ENCODE measurements at places on chromosomes 2 and 18.
A peak's percentile ranks its signal among the peaks of the same experiment; 100 is the strongest.

DNA sequence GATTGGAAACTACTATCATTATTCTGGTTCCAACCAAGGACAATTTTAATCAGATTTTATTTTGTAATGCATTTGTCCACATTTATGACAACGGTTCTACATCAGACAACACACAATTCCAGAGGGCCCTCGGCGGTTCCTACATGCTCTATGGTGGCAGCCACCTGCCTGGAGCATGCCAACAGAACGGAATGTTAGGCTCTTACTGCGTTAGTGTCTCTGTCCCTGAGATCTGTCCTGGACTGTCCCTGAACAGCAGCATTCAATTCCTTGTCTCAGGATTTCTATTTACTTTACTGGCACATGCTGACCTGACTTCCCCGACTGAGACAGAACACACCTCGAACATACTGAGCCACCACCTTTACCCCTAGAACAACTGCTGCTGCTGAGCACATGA is 117.7 kb downstream of the CCBE1 start:
- DNase-seq: no peak

- DNase-seq: no peak
Measured at GRCh38 chr2:117618607-117619006, 195.9 kb upstream of the DDX18 start.

DNA sequence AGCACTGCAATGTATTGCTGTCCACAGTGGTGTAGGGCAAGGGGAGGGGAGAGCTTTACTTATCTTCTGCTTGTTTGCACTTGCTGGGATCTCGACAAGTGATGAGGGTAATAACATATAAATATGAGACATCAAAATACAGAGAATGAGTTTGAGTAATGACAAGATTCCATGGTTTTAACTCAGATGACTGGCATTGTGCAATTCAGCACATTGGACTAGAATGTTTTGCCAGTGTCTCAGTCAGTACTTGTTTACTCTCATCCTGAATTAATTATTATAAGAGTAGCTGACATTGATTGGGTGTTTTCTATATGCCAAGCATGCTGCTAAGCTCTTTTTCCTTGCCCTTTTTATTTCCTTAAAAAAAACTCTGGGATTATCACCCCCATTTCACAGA is 306.7 kb upstream of the MMADHC start:
- DNase-seq: no peak

DNA sequence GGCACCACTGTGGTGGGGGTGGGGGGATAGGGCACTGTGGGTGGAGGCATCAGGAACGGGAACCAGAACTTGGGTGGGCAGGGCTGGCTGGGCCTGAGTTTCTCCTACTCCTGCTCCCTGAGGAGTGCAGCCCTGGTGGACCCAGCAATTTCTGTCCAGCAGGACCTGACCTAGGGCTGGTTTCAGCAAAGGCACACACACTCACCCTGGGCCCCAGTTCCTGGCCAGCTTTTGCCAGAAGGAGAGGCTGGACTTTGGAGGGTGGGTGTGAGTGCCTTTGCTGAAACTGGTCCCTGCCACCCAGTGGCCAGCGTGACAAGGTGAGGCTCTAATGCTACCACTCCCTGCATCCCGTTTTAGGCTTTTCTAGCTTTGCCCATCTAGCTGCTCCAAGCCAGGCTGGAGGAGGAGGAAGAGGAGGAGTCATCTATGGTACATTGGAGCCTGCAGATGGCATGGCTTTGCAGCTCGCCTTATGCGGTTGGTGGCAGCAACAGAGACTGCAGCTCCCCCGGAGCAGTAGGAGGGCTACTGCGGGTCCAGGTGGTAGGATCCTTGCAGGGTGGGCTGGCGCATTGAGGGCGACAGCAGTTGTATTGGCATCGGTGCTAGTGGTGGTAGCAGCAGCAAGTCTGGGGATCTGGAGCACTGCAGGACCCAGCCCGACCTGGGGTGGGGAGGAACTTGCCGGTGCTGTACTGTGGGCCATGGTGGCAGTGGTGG is 40.4 kb upstream of the IMP4 start:
- no peak for DNase-seq

- no peak for DNase-seq
Measured at GRCh38 chr2:42851186-42851585, 58.8 kb upstream of the HAAO start.

- no peak for DNase-seq
Measured at GRCh38 chr2:100234141-100234540, 88.2 kb downstream of the LONRF2 start.

- DNase-seq: peak; percentile 3
Measured at GRCh38 chr18:71238974-71239624, 950.3 kb downstream of the SOCS6 start.

All from M059J (cell line).